GM18507 (cell line): ENCODE measurements at places on chromosomes 6 and 20.

GRCh38 chr6:11789744-11790143 is 11.1 kb upstream of the ADTRP start:
- DNase-seq: no peak

DNA sequence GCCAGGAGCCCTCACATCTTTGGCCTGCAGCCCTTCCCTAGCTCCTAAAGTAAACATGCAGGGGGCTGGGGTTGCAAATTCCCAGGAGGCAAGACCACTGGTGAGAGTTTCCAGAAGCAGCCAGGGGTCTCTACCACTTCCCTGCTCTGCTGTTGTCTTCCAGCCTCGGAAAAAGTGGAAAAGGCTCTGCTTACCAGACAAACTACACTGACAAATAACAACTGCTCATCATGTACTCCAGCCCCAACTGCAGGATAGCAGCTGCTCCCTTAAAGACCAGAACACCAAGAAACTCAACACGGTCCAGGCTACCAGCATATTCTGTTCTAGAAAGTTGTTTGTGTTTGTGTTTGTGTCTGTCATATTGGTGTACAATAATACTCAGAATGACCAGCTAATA is 187.5 kb upstream of the MARCKS start:
- DNase-seq: no peak

DNA sequence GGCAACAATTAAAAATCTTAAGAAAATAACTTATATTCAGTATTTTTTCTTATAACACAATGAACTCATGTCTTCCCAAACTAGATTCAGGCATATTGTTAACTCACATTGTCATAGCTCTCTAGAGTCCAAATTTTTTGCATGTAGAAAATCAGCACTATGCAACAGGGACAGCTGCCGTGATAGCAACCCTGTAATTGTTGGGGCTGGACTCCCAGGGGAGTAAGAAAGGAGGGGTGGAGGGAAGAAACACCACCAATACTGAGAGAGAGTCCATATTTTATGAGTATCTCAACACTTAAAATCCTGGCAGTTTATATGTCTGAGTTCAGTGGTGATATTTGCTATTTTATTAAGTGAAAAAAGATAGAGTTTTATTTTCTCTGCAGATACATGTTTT is 89.6 kb upstream of the HS3ST5 start:
- DNase-seq: no peak

DNA sequence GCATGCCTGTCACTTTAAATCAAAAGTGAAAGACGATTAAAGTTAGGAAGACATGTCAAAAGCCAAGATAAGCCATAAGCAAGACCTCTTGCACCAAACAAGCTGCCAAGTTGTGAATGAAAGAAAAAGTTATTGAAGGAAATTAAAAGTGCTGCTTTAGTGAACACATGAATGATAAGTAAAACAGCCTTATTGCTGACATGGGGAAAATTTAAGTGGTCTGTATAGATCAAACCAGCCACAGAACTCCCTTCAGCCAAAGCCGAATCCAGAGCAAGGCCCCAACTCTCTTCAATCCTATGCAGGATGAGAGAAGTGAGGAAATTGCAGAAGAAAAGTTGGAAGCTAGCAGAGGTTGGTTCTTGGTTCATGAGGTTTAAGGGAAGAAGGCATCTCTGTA is 9.3 kb upstream of the RIPK1 start:
- no peak for DNase-seq

- DNase-seq: no peak
These were observed 47.0 kb downstream of the MAP3K5 start for GRCh38 chr6:136745300-136745699.

DNA sequence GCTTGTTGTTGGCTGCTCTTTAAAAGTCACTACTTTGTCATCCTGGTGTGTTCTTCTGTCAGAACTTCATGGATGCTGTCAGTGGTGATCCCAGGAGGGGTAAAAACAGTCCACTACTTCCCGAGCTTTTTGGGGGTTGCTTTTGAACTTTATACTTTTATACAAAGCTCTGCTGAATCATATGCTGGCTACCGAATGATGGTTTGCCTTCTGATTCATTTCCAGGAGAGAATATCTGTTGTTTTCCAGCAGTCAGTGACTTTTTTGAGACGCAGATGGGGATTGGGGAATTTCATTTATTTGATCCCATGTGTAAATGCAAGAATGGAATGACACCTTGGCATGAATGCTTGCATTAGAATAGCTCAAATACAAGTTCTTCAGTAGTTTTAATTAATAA is 32.7 kb upstream of the COL10A1 start:
- DNase-seq: no peak

DNA sequence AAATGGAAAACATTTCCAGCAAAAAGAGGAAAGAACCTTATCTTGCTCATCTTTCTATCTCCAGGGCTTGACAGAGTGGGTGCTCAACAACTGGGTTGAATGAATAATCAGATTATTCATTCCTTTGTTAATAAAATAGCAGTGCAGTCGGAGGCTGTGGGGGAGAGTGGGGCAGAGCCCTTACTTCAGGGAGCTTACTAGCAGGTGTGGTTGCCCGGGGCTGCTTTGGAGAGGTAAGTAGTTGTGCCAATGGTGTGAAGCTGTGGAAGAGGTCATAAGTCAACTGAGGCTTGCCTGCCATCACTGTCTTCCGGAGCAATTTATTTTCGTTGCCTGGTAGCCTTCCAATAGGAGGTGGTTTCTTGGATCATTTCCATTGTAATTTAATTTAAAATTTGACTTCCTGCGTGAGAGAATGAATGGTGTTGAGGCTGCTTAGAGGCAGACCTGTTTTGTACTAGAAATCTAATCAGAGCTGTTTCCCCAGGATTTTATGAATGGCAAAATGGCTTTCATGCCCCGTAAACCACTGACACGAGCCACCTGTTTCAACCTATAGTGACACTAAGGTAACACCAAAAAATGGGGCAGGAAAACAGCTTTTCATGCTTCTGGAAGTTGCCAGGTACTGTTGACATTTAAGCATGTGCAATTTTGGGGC is 51.4 kb downstream of the ZDHHC14 start:
- no peak for DNase-seq

GRCh38 chr6:12148841-12149240 is 136.7 kb downstream of the HIVEP1 start:
- DNase-seq: no peak

DNA sequence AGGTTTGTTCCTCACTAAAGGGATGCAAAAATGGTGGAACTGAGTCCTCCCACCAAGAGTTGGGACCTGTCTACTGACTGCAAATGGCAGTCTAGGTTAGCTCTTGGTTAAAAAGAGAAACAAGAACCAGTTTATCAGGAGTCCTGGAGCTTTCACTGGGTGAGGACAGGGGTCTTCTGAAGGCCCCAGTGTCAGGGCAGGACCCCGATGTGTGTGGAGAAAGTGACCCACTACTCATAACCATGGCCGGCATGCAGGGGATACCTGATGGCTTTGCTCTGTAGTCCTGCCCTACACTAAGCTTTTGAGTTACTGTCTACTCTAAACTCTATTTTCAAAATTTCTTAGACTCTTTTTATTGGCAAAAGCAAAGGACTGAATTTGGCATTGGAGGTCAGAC is 220.5 kb downstream of the ANKRD60 start:
- no peak for DNase-seq

GRCh38 chr20:60480950-60481742 is 522.9 kb downstream of the CDH26 start:
- no peak for DNase-seq

DNA sequence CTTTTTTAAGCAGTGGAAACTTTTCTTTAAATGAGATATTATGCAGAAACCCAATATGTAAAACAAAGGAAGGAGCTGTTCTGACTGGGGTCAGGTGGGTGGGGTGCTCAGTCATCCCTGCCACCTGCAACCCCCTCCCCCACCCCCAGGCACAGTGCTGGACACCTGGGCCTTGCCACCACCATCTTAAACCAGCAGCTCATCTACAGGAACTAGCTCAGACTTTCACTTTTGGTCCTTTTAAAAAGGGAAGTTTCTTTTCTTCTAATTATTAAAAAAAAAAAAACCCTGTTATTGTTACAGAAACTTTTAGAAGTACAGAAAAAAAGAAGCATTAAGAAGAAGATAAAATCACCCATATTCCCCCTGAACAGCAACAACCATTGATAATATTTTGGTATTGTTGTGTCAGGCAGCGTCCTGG is 37.1 kb downstream of the PPP1R16B start:
- peak; percentile 81 for DNase-seq

DNA sequence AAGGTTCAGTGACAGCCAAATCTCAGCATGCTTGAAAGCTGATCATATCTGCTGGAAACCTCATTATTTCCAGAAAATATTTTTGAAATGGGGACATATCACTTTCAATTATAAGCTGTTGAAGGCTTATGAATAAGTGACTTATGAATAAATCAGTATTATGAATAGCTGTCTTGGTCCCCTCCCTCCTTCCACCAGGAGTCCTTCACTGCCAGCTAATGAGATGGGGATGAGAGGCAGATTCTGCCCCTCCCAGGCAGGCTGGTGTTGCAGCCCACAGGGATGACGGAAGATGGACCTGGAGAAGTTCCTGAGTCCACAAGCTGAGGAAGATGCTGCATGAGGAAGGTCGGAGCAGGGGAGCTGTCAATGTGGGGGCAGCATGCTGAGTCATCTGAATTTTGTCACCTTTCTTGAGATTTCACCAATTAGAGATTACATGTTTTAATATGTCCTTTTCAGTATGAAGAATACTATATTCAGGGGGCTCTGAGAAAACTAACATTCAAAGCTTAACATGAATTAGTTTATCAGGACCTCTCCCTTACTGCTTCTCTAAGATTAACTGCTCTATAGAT is 112.2 kb downstream of the DTNBP1 start:
- DNase-seq: no peak

DNA sequence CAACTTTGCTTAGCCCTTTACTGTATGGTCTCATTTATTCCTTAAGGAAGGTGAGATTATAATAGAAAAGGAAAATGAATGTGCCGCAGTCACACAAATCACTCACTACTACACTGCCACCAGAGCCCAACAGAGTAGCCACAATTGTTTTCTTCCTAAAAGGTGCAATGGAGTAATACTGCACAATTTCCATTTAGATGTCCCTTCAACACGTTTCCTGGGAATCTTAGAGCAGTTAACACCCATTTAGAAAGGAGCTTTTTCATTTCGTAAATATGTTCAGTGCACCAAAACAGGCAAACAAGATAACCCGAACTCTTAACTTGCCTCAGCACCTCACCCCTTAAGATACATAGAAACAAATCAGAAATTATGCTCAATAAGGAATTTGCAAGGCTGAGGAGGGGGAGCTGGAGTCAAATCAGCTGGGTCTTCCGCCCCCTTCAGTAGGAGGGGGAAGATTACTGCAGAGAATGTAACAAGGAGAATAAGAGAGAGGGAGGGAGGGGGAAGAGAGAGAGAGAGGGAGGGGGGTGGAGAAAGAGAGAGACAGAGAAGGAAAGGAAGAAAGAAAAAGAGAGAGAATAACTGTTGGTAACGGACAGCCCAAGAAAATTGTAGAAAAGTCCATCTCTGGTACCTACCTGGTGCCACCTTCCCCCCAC is 155.5 kb downstream of the BCAS1 start:
- DNase-seq: no peak

GRCh38 chr6:133746417-133746770 is 142.5 kb upstream of the TCF21 start:
- DNase-seq: no peak

GRCh38 chr20:37901240-37901639 is 1.7 kb upstream of the VSTM2L start:
- DNase-seq: no peak

- DNase-seq: no peak
These were observed 203.2 kb upstream of the SMLR1 start for GRCh38 chr6:130624046-130624445.

DNA sequence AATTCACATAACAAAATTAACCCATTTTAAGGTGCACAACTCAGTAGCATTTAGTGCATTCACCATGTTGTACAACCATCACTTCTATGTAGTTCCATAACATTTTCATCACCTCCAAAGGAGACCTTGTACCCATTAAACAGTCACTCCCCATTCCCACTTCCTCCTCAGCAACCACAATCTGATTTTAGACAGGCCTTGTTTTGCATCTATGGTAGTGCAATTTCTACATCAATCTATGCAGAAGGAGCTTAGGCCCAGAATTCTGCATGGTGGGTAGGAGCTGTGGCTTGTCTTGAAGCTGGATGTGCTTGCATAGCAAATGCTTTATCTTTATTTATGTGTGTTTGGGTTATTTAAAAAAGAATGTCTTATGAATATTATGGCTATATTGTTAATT is 13.5 kb upstream of the HLA-DQA1 start:
- DNase-seq: no peak

DNA sequence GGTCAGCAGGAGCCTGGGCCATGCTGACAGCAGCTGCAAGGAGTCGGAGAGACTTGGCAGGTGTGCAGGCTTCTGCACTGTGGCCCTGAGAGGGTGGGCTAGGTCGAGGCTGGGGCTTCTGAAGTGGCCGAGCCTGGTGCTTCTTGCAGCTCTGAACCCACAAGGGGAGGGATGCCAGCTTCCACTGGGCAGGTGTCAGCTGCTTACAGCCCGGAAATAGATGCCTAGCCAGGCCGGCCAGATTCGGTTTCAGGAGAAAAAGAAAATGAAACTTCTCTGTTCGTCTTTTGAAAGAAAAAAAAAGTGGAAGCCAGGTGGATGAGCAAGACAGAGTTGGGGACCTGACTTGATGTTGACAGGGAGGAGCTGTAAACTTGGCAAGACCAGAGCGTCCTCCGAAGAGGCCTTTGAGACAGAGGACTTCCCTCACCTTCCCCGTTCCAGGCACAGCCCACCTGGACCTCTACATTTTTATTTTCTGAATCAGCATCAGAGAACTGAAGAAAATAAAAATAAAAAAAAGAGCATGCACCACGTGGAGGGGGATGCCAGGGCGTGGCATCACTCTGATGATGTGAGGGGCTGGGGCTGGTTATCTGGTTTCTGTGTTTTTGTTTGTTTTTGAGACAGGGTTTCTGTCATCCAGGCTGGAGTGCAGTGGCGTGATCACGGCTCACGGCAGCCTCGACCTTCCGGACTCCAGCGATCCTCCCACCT is at the start of gene ZBP1:
TSS of gene ZBP1 (minus strand) at position 153 of the 717 bp plus-strand sequence. CDS start at position 22, 131 bp downstream.
- peak; percentile 65 for DNase-seq

GRCh38 chr6:166382500-166382932 is 224 bp downstream of the MPC1 start:
- no peak for DNase-seq

- no peak for DNase-seq
These were observed 57.1 kb downstream of the HLA-A start for GRCh38 chr6:29999416-29999815.

DNA sequence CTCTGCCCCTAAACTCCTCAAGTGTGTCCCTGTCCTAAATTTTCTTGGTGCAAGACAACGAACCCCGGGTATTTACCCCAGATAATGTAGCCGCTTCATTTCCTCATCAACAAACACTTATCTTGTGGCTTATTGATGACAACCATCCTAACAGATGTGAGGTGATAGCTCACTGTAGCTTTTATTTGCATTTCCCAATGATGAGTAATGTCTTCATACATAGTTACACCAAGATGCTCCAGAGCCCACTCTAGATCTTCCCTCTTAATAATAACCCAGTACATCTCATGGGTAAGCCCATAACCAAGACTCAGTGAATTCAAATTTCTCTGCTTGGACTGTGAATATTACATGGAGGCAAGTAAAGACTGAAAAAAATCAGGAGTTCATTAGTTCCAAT is 48.2 kb upstream of the BEND6 start:
- DNase-seq: no peak
